Activated naive CD4-positive, alpha-beta T cell treated with anti-CD3 and anti-CD28 coated beads, Interleukin-2, amount 50 U/mL, for 72 hours (primary cell): ENCODE measurements at places on chromosomes 7 and 10. TPM values are rescaled to one million over a fixed set of nuclear protein-coding genes. Genes with fewer than 3 reads are reported as not detected.

DNA sequence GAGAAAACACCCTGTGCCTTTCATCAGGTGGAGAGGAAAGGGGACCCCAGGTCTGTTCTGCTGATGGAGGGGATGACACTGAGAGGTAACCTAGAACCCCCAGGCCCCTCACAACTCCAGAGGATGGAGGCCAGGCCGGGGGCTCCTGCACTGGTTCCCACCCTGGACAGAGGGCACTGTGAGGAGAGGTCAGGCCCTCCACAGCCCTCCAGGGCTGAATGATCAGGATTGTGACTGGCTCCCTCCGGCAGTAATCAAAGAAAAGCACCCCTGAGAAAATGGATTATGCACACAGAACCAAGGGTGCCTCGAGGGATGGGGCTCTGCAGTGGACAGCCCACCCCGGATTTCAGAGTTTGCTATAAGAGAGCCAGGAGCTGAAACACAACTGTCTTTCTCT lies 502.8 kb downstream of the TCERG1L start:
- no peak for DNase-seq

DNA sequence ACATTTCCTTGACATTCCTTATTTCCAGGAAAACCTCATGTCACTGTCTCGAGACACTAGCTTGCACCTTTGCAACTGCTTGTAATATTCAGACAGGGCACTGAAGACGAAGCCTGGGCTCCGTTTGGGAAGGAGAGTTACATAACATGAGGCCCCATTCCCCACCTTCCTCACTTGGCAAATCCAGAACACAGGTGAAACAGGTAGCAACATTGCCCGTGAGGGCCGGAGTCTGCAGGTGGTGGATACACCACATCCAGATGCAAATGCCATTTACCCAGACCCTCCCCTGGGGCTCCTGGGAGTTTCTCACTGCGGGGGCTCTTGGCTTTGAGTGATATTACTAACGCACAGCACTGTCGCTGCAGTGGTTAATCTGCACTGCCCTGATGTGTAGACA lies 491.0 kb downstream of the PTPRN2 start:
- DNase-seq: peak; percentile 52

DNA sequence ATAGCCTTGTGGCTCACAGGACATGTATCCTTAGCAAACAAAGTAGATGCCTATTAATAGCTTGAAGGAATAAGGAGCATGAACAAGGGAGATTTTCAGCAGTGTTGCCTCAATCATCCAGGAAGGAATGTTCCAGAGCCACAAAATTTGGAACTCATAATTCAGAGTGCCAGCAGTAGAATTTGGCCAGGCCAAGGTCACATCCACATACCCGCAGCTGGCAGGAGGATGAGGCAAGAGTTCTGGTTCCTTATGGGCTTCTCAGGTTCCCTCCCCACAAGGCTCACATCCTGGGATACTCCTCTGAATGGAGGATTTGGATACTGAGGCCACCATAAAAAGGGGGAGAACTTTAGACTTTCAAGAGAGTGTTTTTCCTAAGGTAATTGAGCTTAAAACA lies 45.8 kb downstream of the SUFU start:
- DNase-seq: no peak

DNA sequence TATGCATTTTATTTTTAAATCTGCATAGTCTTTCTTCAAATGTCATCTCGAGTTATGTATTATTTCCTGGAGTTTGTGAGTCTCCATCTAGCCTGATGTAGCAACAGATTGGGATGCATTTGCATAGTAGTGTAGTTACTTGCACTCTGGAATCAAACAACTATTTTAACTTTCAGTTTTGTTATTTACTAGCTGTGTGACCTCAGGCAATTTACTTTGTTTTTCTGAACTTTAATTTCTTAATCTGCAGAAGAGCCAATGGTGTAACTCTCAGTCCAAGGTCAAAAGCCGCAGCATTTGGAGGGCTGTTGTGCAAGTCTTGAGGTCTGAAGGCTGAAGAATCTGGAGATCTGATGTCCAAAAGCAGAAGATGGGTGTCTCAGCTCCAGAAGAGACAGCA lies 175.8 kb upstream of the SORCS1 start:
- DNase-seq: no peak

- no peak for DNase-seq
Measured at GRCh38 chr7:97844036-97844435, 28.2 kb downstream of the ASNS start.

DNA sequence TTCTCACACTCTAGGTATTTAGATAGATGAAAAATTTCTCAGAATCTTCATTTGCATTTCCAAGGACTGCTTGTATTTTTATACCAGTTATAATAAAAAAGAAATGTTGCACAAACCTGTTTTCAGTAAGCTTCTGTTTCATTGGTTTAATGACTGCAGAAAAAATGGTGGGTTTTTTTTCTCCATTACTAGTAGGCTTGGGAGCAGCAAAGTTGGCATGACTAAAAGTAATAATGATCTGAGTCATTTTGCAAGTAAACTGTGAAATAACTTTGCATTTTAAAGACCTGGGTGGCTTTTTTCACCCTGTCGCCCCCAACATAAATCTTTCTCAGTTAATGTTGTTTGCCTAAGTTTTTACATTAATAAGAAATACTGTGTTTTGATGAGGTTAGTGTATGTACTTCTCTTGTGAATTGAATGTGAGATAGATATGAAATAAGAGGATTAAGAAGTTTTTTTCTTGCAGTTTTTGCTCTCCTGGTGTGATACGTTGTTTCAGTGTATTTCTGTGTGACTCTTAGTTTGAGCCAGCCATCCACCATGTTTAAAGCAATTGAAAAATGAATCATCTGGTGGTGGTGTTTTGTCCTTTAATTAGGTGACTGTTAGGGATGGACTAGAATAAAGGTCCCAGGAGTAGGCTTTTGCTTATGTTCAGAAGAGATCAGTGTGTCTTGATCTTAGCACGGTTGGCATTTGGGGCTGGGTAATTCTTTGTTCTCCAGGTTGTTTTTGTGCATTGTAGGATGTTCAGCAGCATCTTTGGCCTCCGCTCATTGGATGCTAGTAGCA lies 1.8 kb downstream of the GNAI1 start:
- no peak for DNase-seq

GRCh38 chr7:104093127-104093526 lies 103.7 kb upstream of the RELN start:
- DNase-seq: no peak

DNA sequence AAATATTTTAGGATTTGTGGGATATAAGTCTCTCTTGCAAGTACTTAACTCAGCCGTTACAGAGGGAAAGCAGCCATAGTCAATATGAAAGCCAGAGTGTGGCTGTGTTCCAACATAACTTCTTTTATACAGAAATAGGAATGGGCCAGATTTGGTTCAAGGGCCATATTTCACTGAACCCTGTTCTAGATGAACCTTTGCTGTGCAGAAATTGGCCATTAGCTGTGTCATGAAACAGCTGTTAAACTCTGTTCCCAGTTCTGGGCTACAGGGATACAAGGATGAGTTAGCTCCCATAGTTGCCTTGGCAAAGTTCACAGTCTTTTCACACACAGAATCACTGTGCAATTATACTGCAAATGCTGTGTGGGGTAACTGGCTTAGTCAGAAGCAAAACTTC lies 213.9 kb upstream of the LRRN3 start:
- no peak for DNase-seq

GRCh38 chr7:96059075-96059474 lies 262.8 kb downstream of the SLC25A13 start:
- no peak for DNase-seq

GRCh38 chr10:101047961-101048892 lies 13.6 kb upstream of the KAZALD1 start:
- no peak for DNase-seq

Gene EPO
- total RNA-seq: not detected

Gene MYPN
- not detected for total RNA-seq

Gene RRP12
- total RNA-seq: 43.1 TPM

Gene HTR7
- total RNA-seq: not detected

Gene FEZF1
- not detected for total RNA-seq

Gene ABI1
- total RNA-seq: 38.3 TPM

Gene SH2D4B
- not detected for total RNA-seq
